ENCODE measurements at places on chromosomes 1 and 21.

GRCh38 chr1:66168948-66169671 lies 364.8 kb upstream of the SGIP1 start:
- DNase-seq: peak; percentile 10

- DNase-seq: no peak
Measured at GRCh38 chr1:154797175-154797574, 72.9 kb downstream of the KCNN3 start.

- peak; percentile 85 for DNase-seq
Measured at GRCh38 chr21:44817506-44817880, 369 bp downstream of the SUMO3 start.

DNA sequence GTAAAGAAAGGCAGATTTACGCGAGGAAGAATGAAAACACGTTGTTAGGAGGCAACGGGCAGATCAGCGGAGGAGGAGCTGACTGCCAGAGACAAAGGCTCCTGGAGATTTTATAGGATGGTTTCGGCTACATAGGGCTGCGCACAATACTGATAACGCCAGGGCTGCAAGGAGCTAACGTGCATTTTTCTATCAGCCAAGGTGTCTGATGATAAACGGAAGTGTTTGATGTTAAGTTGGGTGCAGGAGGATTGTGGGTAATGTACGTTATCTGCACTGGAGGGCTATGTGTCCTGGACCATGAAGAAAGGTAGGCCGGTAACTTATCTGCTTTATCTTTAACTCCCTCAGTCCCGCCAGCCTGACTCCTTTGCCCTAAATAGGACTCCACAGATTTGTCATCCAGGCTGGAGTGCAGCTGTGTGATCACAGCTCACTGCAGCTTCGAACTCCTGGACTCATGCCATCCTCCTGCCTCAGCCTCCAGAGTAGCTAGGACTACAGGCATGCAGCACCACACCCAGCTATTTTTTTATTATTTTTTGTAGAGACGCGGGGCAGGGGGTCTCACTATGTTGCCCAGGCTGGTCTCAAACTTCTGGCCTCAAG lies 29.6 kb downstream of the SETD4 start:
- no peak for DNase-seq

All from NAMALWA (cell line).